ENCODE measurements at places on chromosomes 2 and 18. TPM values are rescaled to one million over a fixed set of nuclear protein-coding genes. Genes with fewer than 3 reads are reported as not detected.

DNA sequence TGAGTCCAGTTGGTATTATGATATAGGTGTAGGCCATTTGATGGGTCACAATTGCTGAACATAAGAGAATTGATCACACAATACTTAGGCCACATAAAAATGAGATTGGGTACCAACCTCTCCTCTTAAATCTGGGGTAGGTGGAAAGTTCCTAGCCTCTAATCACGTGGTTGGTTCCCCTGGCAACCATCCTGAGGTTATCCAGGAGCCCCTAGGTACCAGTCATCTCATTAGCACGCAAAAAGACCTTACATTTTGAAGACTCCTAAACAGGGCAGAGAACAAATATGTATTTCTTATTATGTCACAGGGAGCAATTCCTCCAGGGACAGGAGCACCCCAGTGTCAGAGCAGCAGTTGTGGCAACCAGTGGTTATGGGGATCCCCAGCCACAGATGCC is 12.7 kb upstream of the SELENOI start:
- H3K27me3 ChIP-seq, result no peaks in the 10 kb centered on the region
- no peak overlapping the region for H3K4me3 ChIP-seq
- no peak for DNase-seq
- no peak overlapping the region for H3K27ac ChIP-seq
- no peaks in the 10 kb centered on the region for H3K4me1 ChIP-seq

GRCh38 chr2:79083597-79084251 is 4.1 kb downstream of the REG1B start:
- no peak overlapping the region for H3K27ac ChIP-seq
- no peaks in the 10 kb centered on the region for H3K4me1 ChIP-seq
- no peaks in the 10 kb centered on the region for H3K36me3 ChIP-seq
- H3K27me3 ChIP-seq, result no peaks in the 10 kb centered on the region
- no peak overlapping the region for H3K4me3 ChIP-seq
- no peak for DNase-seq

GRCh38 chr2:71646028-71646427 is 192.7 kb downstream of the DYSF start:
- peak overlapping the region; percentile 69 for H3K27ac ChIP-seq
- no peaks in the 10 kb centered on the region for H3K27me3 ChIP-seq
- DNase-seq, result peak; percentile 84
- H3K4me3 ChIP-seq, result no peak overlapping the region
- no peaks in the 10 kb centered on the region for H3K36me3 ChIP-seq

The CNOT11 gene
- 33.1 TPM for total RNA-seq

The DLGAP1 gene
- 17.6 TPM for total RNA-seq

The SPC25 gene
- total RNA-seq, result 1.0 TPM

The ARHGEF4 gene
- total RNA-seq, result 10.1 TPM

DNA sequence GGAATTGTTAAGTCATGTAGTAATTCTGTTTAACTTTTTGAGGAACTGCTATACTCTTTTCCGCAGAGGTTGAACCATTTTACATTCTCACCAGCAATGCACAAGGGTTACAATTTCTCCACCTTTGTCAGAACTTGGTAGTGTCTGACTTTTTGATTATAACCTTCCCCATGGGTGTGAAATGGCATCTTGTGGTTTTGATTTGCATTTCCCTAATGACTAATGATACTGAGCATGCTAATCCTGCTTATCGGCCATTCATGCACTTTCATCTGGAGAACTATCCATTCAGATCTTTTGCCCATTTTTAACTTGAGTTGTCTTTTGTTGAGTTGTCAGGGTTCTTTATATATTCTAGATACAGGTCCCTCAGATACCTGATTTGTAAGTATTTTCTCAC is 47.2 kb downstream of the CYB5A start:
- no peaks in the 10 kb centered on the region for H3K27me3 ChIP-seq
- H3K4me3 ChIP-seq, result no peak overlapping the region
- no peaks in the 10 kb centered on the region for H3K4me1 ChIP-seq
- no peak overlapping the region for H3K27ac ChIP-seq
- no peak for DNase-seq

DNA sequence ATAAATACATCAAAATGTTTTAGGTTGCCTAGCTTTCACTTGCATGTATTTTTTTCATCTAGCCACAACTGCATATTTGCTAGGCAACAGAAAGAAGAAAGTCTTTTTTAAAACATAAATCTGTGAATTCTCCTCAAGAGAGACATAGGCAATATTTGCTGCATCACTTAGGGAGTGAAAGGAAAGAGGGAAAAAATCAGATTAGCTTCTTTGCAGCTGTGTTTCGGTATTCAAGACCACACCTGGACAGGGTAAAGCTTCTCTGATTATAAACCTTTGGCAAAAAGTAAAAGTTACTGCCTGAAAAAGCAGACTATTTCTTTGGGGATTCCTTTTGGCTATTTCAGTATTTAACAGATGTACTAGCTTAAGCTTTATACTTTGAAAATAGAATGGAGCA is 280.9 kb upstream of the ZSWIM2 start:
- H3K36me3 ChIP-seq, result no peaks in the 10 kb centered on the region
- H3K4me3 ChIP-seq, result no peak overlapping the region
- H3K27ac ChIP-seq, result no peak overlapping the region

The LRATD1 gene
- total RNA-seq, result 10.0 TPM

The ALPG gene
- total RNA-seq, result not detected

DNA sequence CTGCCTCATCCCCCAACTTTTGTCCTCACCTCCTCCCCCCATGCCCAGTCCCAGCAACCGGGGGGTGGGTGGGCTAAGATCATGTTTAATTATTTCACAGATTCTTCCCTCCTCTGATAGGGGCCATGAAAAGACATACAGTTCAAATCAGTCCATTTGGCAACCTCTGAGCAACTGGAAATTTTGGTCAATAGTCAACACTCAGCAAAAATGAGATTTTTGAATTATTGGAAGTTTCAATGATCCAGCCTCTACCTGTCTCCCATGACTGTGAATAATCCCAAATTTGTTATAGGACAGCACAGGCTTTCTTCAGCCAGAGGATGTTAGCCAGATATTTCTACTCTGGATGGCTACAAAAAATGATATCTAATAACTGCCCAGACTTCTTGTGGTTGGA is 549.9 kb downstream of the TNS1 start:
- H3K27me3 ChIP-seq, result no peaks in the 10 kb centered on the region
- no peaks in the 10 kb centered on the region for H3K4me1 ChIP-seq
- no peaks in the 10 kb centered on the region for H3K36me3 ChIP-seq

The LAMA1 gene
- 14.7 TPM for total RNA-seq

GRCh38 chr2:38737925-38738324 is 13.2 kb downstream of the SRSF7 start:
- no peak overlapping the region for H3K4me3 ChIP-seq
- no peaks in the 10 kb centered on the region for H3K4me1 ChIP-seq
- no peaks in the 10 kb centered on the region for H3K36me3 ChIP-seq
- H3K27me3 ChIP-seq, result no peaks in the 10 kb centered on the region
- DNase-seq, result no peak
- H3K27ac ChIP-seq, result peak overlapping the region; percentile 60

DNA sequence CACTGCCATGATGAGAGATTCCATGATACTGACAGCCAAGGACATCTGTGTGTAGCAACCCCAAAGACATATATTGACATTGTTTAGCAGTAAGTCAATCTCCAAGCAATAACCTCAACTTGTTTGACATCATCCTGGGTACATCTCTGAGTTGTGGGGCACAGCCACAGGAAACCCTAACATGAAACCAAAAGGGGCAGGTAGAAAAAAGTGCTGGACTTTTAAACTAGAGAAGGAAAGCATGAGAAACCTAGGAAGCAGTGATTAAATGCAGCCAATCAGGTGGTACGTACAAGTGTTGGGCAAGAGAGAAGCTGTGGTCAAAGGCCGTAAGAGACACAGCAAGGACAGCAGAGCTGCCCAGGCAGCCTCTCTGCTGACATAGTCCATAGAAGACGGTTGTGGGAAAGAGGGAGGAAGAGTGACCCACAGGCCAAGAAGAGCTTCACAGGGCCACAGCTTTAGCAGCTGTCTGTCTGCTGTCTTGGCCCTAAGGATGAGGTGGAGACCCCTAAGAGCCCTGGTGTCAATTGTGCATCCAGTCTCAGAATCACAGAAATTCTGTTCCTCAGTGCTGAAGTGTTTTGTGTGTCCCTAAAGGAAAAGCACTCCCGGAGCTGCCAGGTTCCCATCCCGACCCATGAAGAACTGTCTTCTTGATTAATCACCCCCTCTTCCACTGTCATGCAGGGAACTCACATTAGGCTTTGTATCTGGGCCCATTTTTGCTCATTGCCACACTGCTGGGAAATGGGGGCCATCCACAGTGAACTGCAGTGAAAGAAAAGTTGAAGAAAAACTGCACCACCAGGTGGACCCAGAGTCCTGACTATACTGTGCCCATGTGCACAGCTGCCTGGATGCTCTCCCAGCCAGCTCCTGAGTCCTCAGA is 25.4 kb upstream of the CHN1 start:
- no peak overlapping the region for H3K27ac ChIP-seq
- no peak overlapping the region for H3K4me3 ChIP-seq
- no peaks in the 10 kb centered on the region for H3K4me1 ChIP-seq
- H3K36me3 ChIP-seq, result no peaks in the 10 kb centered on the region
- DNase-seq, result no peak
- H3K27me3 ChIP-seq, result no peaks in the 10 kb centered on the region

DNA sequence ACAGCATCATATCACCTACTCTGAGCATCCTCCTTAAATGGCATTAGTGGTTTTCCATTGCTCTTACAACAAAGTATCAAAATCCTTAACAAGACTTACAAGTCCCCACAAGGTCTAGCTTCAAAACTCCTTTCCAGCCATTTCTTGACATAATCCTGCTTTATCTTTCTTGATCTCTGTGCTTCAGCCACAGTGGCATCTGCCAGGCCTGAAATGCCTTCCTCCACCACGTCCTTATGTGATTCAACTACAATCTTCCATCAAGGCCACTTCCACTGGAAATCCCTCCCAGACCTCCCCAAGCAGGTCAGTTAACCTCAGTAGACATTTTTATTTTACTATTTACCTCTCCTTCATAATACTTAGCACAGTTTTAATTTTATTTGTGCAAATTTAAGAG is 83.8 kb upstream of the CCDC150 start:
- no peaks in the 10 kb centered on the region for H3K4me1 ChIP-seq
- no peaks in the 10 kb centered on the region for H3K27me3 ChIP-seq
- no peak overlapping the region for H3K4me3 ChIP-seq
- H3K27ac ChIP-seq, result no peak overlapping the region
- no peak for DNase-seq
- no peaks in the 10 kb centered on the region for H3K36me3 ChIP-seq

- H3K27ac ChIP-seq, result no peak overlapping the region
- H3K27me3 ChIP-seq, result no peaks in the 10 kb centered on the region
- DNase-seq, result no peak
These were observed 12.5 kb downstream of the TACR1 start for GRCh38 chr2:75186821-75187220.

DNA sequence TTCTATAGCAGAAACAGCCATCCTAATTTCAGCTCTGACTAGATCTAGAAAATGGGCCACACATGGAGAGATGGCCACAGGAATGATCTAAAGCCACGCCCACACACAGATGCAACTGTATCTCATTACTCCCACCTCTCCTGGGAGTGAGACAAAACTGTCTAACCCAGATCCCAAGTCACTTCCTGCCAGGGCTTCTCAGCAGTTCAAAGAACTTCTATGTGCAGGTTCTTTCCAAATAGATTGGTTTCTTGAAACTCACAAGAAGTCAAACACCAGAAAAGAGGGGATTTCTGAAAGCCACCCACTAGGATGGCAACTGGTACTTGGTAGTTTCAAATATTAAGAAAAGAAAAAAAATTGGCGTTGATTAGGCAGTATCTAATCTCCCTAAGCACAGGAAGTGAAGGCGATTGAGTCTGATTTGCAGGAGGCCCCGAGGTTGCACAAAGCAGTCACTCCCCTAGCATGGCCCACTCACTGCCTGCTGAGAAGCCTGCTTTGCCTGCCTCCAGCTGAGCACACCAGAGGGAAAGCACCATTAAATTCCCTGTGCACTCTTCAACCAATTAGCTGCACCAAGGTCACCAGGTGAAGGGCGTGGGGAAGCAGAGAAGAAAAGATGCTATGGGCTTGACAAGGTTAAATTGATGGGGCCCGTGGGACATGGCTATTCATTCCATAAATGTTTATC is 51.1 kb downstream of the PAPOLG start:
- DNase-seq, result no peak
- no peak overlapping the region for H3K4me3 ChIP-seq
- no peak overlapping the region for H3K27ac ChIP-seq
- no peaks in the 10 kb centered on the region for H3K36me3 ChIP-seq
- no peaks in the 10 kb centered on the region for H3K4me1 ChIP-seq

All from breast epithelium (tissue), 4 donors.